ENCODE measurements at places on chromosomes 16 and 17. TPM values are rescaled to one million over a fixed set of nuclear protein-coding genes. Genes with fewer than 3 reads are reported as not detected.

The SKAP1 gene
- not detected for total RNA-seq

The FBXO47 gene
- not detected for total RNA-seq

The MT1H gene
- total RNA-seq = not detected

The CPHXL2 gene
- not detected for total RNA-seq

Data from articular chondrocyte of knee joint (primary cell).